ENCODE measurements at places on chromosomes 6 and 20.
A peak's percentile ranks its signal among the peaks of the same experiment; 100 is the strongest.

DNA sequence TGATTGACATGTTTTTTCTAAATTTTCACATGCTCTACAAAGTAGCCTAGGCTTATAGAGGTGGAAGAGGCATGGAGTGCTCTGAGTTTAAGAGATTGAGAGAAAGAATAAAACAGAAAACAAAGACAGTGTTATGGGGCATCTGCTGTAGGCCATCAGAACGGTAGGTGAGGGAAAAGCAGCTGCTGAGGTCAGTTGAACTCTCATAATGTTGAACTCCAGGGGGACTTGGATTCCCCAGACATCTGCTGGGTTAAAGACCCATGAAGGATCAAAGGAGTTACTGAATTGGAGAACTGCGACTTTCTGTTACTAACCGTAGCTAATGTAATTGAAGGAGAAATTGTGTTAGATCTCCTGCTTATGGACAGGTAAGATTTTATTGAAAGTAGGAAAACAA, 333.9 kb downstream of the TFAP2B start:
- DNase-seq, result no peak

- no peak for DNase-seq
Measured at GRCh38 chr20:46316984-46317684, 8.8 kb upstream of the CDH22 start.

DNA sequence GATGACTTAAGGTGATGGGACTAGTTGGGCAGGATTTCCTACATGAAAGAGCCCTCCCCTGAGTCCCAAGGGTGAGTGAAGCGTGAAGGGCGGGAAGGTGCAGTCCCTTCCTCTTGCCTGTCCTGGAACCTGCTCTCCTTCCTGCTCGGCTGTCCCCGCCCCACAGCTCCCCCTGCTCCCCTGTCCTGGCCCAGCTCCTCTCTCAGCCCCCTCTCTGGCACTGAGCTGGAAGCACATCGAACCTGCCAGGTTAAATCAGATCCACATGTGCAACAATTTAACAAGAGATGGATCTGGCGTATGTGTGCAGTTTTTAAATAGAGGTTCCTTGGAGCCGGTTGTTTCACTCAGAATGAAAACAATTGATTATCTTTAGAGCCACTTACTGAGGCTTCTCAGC, 95.0 kb downstream of the LRFN2 start:
- no peak for DNase-seq

GRCh38 chr20:32453467-32454163, 95.5 kb downstream of the ASXL1 start:
- no peak for DNase-seq

- no peak for DNase-seq
Measured at GRCh38 chr20:41360831-41361756, 5.5 kb downstream of the EMILIN3 start.

DNA sequence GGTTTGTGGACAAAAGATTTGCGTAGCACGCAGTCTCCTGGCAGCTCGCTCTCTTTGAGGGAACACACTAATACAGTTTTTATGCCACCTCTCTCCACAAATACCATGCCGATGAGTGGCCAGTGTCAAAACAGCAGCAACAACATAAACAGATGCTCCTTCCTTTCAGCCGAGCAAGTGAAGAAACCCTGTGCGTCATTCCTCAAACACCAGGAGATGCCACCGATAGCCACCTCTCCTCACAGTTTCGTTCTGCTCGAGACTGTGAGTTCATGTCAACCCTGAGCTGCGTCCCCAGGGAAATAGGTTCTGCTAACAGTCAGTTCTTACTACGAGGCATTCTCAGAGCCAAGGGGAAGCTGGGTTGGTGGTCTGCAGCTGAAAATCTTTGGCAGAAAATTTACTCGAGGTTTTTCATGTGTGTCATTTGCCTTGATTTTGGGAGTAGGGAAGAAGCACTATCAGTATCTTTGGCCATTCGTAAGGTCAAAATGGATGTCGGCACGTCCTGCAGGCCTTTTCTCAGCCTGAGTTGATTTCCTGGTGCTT, 59.9 kb downstream of the EYA2 start:
- no peak for DNase-seq

GRCh38 chr20:11797156-11797555, 120.5 kb upstream of the BTBD3 start:
- peak; percentile 13 for DNase-seq

- no peak for DNase-seq
Measured at GRCh38 chr20:59042151-59042795, at the start of gene PRELID3B. TSS of gene PRELID3B (minus strand) at chr20:59042786. CDS start at chr20:59042730, 56 bp downstream.

GRCh38 chr6:97914912-97915311, 631.9 kb upstream of the MMS22L start:
- no peak for DNase-seq

DNA sequence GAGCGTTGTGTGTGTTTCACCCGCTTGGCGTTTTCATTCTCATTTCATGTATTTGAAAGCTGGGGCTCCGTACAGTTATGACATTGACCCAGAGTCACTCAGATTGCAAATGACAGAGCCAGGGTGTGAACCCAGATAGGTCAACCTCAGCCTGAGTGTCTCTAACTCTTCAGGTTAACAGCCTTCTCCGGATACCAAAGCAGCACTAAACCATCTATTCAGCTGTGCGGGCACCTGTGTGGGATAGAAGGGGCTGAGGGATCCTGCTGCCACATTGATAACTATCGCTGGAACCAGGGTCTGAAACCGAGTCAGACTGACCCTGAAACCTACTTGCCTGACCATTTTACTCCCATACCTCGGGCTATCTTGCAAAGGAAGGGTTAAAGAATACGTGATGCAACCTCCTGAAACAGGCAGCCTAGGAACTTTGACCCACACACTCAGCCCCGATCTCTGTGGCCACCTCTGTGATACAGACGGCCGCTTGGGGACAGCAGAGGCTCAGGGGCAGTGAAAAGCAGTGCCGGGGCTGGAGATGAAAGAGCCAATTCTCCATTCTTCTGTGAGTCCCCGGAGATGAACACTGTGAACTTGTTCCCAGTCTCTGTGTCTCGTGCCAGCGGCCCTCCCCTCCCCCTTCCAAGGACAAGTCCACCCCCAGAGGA, 233.5 kb upstream of the QKI start:
- peak; percentile 26 for DNase-seq
